ENCODE measurements at places on chromosomes 7 and 10. TPM values are rescaled to one million over a fixed set of nuclear protein-coding genes. Genes with fewer than 3 reads are reported as not detected.

PRF1 gene
- total RNA-seq: 265 TPM

MUC12 gene
- not detected for total RNA-seq

SKIDA1 gene
- total RNA-seq: 0.11 TPM

DNA sequence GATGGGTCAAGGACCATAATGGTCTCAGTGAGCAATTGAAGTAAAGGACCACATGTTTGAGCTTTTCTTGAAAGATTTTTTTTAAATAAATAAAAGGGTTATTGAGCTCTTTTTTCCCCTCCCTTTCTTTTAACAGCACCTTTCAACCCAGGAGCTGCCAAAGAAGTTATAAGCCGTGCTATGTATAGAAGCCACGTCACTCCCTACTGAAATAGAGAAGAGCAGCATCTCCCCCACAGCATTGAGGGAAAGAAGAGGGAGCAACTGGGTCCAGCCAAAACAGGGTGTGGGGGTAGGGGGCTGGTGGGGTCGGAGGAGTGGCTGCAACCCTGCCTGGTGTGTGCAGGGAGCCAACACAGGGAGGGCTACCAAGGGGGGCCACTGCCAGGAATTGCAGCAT lies 227.2 kb downstream of the PLXNA4 start:
- no peak for DNase-seq

- no peak for DNase-seq
Observed at GRCh38 chr10:70809011-70809611, 6.6 kb upstream of the SGPL1 start.

DNA sequence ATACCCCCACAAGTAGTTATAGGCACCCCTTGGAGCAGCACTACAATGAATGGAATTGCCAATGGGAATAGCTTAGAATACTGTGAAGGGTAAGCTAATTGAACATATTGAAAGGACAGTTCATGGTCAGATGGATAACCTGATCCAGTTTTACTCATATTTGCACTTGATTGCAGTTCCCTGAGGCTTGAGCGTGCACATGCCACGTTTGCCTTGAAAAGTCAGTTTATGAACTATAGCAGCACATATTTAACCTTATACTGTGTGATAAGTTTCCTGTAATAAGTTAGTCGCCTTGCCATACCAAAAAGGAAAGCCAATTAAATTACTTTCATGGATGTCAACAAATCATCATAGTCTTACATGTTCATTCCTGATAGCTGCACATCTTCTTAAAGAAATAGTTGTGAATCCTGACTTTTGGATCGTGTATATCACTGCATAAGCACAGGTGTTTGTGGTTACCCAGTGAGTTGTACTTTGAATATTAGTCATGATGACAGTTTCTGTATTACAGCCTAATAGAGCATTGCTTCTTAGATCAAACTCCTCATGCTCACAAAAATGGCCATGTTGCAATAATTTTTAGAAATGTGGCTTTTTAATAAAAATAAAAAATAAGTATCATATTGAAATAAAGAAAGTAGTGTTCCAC lies 21.6 kb downstream of the DNTT start:
- no peak for DNase-seq

DNA sequence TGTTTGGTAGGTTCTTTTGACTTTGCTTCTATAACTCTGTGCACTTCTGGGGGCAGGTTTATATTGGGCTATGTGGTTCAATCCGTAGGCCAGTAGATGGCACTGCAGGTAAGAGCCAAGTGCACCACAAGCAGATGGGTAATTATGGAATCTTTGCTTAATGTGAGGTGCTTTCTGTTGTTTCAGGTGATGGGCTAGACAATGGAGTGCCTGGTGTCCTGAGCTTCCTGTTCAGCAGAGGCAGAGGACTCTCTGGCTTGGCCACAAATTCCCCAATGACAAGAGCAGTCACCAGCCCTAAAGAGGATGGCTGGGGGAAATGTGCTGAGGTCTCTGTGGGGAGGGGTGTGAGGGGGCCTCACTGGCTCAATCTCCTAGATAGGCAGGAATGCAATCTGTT lies 455.0 kb downstream of the CCSER2 start:
- DNase-seq: peak; percentile 28

DNA sequence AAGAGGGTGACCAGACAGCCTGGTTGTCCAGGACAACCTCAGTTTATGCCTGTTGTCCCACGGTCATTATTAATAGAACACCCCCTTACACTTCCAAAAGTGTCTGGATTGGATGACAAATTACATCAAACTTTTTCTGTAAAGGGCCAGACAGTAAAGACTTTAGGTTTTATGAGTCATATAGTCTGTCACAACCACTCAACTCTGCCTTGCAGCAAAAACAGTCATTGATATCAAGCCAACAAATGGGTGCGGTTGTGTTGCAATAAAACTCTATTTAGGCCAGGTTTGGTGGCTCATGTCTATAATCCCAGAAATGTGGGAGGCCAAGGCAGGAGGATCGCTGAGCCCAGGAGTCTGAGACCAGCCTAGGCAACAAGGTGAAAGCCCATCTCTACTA lies 66.7 kb upstream of the ATP6V0A4 start:
- DNase-seq: no peak

- DNase-seq: no peak
Observed at GRCh38 chr7:85521108-85521694, 334.3 kb upstream of the SEMA3D start.

- no peak for DNase-seq
Observed at GRCh38 chr10:27537787-27538186, 33.7 kb downstream of the RAB18 start.
